Fibroblast of skin of back (primary cell): ENCODE measurements at places on chromosomes 6 and 20.

DNA sequence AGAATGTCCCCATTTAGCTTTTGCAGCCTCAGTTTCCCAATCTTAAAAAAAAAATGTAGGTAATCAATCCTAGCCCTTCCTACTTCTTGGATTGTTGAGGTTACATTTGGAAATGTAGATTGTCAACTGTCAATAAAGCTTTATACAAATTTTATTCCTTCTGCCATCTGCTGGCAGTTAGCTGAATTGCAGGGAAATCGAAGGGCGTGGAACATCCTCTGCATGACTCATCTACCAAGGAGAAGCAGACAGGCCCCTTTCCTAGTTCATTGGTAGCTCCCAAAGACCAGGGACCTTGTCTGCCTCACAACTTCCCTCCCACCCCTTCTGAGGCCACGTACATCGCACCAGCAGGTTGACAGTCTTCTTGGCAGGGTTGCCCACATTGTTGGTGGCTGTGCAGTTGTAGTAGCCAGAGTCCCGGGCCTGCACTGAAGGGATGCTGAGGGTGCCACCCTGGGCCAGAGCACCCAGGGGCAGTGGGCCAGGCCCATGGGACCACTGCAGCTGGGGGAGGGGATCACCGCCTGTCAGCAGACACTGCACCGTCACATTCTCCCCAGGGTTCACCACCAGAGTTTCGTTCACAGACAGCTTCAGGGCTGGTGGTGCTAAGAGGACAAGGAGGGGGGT is 43.6 kb downstream of the MDGA1 start:
- peak; percentile 49 for DNase-seq

DNA sequence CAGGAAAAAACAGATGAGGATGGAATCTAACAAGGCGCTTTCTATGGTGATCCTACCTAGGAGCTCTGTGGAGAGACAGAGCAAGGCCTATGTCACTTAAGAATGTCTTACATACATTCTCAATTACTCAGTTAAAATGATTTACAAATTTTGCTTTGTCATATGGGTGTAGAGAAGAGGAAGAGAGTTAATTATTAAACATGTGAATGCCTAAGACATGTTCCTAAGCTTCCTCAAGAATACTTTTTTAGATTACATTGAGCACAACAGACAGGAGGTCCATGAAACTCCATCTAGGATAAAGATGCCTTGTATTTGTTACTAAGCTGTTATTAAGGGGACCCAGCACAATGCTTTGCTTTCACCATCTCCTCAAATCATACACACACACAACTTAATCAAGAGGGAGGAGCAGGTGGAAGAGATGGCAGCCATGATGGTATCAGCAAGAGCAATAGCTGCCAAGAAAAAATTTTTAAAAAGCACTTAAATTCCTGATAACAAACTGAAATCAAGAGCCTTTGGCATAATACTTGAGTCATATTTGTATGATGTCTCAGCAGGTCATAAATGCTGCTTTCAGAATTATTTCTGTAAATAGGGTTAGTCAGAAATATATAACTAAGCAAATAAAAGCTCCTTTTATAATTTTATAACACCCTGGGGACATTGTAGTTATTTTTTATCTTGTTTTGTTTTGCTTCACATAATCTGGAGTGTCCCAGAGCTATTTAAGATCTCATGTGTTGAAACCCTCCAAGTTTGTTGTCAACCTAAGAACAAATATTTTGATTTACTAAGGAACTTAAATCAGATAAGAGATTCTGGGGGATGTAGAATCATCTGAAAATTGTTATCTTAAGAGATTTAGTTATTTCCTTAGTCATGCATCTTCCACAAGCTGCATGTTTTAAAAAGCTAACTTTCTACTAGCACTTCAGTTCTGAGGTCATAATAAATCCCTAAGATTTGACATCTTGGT is 70.0 kb upstream of the CD2AP start:
- peak; percentile 31 for DNase-seq

DNA sequence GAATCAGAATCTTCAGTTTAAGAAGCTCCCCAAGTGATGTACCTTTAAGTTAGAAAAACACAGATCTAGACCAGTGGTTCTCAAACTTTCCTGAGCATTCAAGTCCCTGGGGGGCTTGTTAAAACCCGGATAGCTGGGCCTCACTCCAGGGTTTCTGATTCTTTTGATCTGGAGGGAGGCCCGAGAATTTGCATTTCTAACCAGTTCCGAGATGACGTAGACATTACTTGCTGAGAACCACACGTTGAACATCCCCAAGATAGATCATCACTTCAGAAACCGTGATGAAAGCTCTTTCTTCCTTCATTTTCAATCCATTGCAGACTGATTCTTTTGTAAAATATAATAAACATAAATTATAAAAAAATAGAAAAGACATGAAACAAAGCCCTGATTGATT is 40.7 kb upstream of the KIF16B start:
- DNase-seq = no peak

GRCh38 chr20:8722277-8722928 is 346.5 kb upstream of the PLCB4 start:
- peak; percentile 75 for DNase-seq

GRCh38 chr6:116382587-116382986 is 11.8 kb downstream of the DSE start:
- DNase-seq = no peak

DNA sequence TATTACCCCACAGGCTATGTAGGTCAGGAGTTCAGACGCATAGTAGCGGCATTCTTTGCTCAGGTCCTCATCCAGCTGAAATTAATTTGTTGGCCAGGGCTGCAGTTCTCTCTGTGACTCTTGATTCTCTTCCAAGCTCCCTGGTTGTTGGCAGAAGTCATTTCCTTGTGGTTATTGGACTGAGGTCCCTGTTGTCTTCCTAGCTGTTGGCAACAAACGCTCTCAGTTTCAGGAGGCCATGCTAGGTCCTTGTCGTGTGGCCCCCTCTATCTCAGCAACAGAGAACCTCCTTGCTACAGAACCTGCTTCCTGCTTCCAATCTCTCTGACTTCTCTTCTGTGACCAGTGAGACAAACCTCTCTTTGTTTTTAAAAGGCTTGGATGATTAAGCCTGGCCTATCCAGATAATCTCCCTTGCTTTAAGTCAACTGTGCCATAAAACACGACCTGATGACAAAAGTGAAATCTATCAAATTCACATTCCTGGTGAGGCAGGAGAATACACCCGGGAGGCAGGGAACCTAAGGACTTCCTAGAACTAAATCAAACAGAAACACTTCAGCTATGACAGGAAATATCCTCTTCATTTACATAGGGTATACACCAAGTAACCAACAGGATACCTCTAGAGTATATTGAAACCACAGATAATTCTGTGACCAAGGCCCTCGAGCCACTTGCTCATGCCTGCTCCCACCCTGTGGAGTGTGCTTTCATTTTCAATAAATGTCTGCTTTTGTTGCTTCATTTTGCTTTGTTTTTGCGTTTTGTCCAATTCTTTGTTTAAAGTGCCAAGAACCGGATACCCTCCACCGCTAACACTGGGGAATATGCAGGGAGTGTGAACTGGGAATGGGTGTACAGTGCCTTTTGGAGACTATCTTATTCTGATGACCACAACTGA is 196.0 kb downstream of the BTBD3 start:
- DNase-seq = peak; percentile 14

GRCh38 chr20:48395816-48396546 is 431.8 kb downstream of the PREX1 start:
- DNase-seq = no peak

DNA sequence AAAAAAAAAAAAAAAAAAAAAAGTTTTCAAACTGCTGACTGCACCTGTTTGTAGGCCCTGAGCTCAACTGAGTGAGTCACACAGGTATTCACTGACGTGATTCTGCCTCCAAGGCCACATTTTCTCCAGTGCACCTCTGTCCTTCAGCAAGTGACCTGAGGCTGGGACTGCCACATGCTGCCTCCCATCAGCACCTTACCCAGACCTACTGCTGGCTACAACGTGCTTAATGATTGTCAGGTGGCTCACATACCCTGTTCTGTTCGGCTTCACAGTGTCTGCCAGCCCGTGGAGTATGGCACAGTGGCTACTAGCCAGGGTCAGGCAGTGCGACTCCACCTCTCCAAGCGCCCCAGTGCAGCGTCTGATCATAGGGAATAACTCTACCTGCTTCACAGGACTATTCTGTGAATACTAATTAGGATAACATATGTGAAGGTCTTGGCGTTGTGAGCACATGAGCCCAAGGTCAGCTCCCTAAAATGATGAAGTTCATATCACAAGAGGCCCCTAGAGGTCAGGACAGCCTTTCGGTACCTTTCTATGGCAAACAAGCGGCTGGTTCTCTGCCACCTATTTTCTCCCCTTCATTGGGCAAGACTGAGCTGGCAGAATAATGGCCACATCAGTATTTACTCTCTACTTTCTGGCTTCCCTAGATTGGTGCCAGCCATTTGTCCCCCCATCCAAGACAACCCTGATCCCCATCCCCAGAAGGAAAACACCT is 28.1 kb downstream of the RIPOR3 start:
- DNase-seq = no peak

GRCh38 chr20:16020971-16021370 is 552.3 kb downstream of the KIF16B start:
- peak; percentile 66 for DNase-seq

- peak; percentile 58 for DNase-seq
Measured at GRCh38 chr6:44000164-44000842, 126.9 kb downstream of the MRPL14 start.

DNA sequence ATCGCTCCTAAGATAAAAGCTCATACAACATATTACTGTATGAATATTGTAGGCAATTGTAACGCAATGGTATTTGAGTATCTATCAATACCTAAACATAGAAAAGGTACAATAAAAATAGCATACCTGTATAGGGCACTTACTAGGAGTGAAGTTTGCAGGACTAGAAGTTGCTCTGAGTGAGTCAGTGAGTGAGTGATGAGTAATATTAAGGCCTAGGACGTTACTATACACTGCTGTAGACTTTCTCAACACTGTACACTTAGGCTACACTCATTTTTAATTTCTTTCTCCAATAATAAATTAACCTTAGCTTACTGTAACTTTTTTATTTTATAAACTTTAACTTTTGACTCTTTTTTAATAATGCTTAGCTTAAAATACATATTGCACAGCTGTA is 546.9 kb downstream of the HACE1 start:
- no peak for DNase-seq

- no peak for DNase-seq
Measured at GRCh38 chr6:53830366-53830765, 35.6 kb downstream of the LRRC1 start.

- DNase-seq = no peak
Measured at GRCh38 chr6:155155787-155156447, 107.9 kb upstream of the CLDN20 start.

- peak; percentile 97 for DNase-seq
Measured at GRCh38 chr6:151067684-151068596, 171.8 kb upstream of the AKAP12 start.

GRCh38 chr6:334536-335510 is 42.5 kb downstream of the DUSP22 start:
- no peak for DNase-seq

DNA sequence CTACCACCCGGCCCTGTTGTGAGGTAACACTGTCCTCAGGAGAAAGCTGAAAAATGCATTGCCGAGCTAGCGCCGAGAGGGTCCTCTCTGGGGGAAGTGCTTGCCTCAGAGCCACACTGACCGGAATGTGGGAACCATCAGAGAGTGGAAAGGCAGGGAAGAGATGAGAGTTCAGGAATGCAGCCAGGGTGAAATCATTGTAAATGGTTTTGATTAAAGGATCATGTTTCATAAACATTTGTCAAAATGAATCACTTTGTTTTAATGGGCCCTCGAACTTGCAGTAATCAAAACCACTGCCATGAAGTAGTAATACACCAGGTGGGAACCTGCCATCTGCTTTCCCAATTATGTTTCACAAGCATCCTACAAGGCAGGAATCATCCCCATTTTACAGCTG is 16.9 kb upstream of the IL17F start:
- DNase-seq = peak; percentile 71

DNA sequence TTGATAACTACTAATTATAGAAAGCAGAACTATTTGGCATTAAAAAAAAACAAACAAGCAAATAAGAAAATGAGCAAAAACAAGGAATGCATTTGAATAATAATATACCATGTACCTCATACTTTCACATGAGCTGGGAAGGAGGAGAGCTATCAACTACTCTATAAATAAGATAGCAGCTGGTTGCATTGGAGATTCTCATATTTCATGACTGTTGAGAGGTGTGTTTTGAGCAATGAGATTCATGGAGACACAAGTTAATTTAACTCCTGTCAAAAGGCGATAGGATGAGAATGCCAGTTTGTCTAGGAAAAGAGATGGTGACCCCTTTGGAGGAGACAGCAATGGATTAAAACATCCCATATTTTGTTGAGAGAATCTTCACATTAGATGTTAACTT is 348.8 kb upstream of the SPTLC3 start:
- DNase-seq = no peak

GRCh38 chr20:35992713-35993335 is 24.4 kb downstream of the CNBD2 start:
- DNase-seq = peak; percentile 69

- DNase-seq = peak; percentile 9
Measured at GRCh38 chr6:70413992-70414494, 735 bp downstream of the FAM135A start.

- DNase-seq = no peak
Measured at GRCh38 chr20:24059174-24059573, 70.6 kb upstream of the GGTLC1 start.

- no peak for DNase-seq
Measured at GRCh38 chr6:45500924-45501816, 123.4 kb upstream of the SUPT3H start.

GRCh38 chr6:3731700-3732099 is 19.8 kb downstream of the PXDC1 start:
- DNase-seq = no peak

- DNase-seq = no peak
Measured at GRCh38 chr20:38875175-38875993, 50.8 kb upstream of the FAM83D start.

GRCh38 chr6:37570482-37571133 is 70.9 kb upstream of the CCDC167 start:
- no peak for DNase-seq

- DNase-seq = peak; percentile 55
Measured at GRCh38 chr20:25508083-25508770, 77.1 kb downstream of the NINL start.

DNA sequence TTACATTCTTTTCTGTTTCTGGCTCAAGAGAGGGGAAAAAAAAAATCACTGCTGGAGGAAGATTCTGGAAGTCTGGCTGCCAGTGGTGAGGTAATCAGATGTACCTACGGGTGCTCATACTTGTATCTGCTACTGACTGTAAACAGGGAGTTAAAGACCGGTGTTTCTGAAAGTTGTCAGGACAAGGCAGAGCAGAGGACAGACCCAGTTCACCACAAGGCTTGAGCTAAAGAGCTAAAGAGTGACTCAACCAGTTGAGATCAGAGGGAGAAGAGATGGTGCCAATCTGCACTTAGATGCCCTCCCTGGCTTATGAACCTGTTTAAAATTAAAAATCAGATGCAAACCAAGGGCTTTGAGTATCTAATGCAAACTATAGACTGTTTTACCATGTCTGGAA is 55.4 kb downstream of the CEP162 start:
- no peak for DNase-seq
